ENCODE measurements at places on chromosomes 7 and 10.
A peak's percentile ranks its signal among the peaks of the same experiment; 100 is the strongest.

DNA sequence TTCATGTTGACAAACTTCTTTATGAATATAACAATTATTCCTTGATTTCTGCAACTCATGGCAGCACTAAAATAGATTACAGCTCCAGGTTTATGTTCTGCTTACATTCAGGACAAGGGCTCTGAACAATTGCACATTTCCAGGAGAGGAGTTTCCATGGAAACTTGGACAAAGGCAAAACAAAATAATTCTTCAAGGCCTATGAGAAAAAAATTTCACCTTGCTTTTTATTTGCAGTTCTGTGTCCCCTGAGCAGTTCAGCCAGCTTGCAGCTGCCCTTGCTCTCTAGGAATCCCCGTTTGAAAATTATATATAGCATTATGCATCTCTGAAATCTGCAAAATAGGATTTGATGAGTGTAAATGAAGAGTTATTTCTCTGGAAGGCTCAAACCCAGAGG is 71.7 kb downstream of the ARL4A start:
- no peak for DNase-seq

- DNase-seq = no peak
These were observed 148.2 kb downstream of the KCND2 start for GRCh38 chr7:120421151-120421651.

- DNase-seq = no peak
These were observed 271.4 kb upstream of the POT1 start for GRCh38 chr7:125201002-125201401.

DNA sequence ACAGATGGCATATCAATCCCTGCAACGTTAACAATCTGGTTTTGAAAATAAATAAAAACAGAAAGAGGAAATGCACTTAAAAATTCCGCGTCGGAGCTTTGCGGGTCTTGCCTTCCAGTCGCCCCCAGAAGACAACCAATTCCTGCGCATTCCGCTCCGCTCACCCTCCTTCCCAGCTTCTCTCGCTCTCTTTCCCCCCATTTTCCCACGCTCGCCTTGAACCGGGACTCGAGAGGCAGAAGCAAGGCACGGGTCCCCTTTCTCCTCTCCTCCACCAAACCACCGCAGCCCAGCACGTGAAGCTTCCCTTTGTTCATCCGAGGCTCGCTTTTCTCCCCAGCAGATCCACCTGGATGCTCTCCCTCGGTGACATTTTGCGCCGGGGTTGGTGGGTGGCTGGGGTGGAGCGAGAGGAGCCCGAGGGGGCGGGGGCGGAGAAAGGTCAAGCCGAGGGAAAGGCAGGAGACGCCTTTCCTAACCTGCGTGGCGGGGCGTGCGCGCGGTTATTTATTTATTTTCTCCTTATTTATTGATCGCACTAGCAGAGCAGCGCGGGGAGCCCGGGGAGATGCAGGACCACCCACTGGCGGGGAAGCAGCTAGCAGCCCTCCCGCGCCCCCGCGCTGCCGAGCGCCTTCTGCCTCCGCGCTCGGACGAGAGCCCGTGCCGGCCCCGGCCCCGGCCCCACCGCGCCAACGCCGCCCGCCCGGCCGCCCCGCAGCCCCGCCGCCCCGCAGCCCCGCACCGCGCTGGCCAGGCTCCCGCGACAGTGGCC is at the start of gene KCND2:
Gene KCND2, plus strand, starts transcription at position 475 of the 775 bp plus-strand sequence.
- no peak for DNase-seq

GRCh38 chr10:99443500-99443899 is 13.1 kb upstream of the GOT1 start:
- no peak for DNase-seq

GRCh38 chr7:141598408-141598807 is 47.2 kb downstream of the AGK start:
- DNase-seq = no peak

- no peak for DNase-seq
These were observed 6.7 kb upstream of the FAS start for GRCh38 chr10:88983939-88984338.

- DNase-seq = no peak
These were observed 143.6 kb downstream of the CUBN start for GRCh38 chr10:16986082-16986405.

DNA sequence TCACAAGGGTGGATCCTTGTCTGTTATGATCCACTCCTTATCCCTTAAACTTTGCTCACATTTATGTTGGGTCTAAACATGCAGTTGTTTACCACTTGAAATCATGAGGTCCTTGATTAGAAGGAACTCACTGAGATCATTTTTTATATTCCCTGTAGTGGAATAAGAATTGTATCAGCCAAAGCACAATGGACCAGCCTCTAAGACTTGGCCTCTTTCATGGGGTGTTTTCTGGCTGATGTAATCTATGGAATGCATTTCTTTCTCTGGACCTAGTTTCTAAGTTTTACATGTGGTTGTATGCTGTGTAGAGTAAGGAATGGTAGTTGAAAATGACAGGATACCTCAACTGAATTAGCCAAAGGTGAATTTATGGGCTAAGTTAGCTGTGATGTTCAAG is 376.6 kb downstream of the SORCS3 start:
- no peak for DNase-seq

DNA sequence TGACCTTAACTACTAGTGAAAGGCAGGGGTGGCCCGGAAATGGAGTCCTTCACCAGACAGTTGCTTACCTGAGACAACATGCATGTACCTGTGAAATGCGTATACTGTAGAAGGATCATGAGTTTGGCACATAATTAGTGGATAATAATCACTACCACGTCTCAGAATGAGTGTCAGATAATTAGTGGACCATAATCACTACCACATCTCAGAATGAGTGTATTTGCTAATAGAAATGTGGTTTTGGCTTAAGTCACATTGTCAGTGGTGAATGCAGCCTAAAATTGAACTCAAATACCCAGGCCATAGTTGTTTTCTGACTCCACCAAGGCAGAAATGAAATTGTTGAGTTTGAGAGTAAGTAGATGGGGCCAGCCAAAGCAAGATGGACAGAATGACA is 468.3 kb upstream of the GALNT17 start:
- DNase-seq = no peak

DNA sequence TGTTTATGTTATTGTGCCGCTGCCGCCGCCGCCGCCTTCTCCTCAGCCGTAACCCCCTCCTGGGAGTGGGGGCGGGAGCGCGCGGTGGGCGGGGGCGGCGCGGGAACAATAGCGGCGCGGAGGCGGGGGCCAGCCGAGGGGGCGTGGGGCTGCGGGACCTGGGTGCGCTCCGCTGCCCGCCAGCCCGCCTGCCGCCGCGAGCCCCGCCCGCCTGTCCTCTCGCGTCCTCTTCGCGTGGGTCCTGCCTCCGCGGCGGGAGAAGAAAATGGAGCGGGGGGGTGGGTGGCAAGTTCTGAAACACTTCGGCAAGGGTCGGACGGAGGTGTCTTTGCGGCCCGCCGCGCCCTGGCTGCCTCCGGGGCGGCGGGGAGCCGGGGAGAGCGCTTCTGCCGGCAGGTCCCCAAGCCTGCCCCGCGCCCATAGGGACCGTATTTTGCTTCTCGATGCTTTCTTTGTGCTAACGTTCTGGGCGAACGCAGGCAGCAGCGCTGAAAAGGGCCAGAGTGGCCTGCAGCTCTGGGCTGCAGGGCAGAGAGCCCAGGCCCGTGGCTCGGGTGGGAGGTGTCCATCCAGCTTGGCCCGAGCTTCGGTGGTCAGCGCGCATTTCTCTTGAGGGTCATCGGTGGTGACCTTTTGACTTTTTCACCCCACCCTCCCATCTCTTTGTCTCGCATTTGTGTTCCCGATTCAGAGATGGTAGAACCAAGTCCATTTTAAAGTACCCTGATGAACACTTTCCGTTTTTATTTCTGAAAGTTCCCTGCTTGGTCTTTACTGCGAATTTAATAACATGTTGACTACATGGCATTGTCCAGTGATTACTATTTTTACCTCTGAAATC is 613 bp downstream of the MAPK8 start:
- DNase-seq = peak; percentile 80

GRCh38 chr7:75881436-75882095 is 2.7 kb downstream of the RHBDD2 start:
- no peak for DNase-seq

- DNase-seq = no peak
These were observed 973.0 kb upstream of the GHITM start for GRCh38 chr10:83166344-83166743.

DNA sequence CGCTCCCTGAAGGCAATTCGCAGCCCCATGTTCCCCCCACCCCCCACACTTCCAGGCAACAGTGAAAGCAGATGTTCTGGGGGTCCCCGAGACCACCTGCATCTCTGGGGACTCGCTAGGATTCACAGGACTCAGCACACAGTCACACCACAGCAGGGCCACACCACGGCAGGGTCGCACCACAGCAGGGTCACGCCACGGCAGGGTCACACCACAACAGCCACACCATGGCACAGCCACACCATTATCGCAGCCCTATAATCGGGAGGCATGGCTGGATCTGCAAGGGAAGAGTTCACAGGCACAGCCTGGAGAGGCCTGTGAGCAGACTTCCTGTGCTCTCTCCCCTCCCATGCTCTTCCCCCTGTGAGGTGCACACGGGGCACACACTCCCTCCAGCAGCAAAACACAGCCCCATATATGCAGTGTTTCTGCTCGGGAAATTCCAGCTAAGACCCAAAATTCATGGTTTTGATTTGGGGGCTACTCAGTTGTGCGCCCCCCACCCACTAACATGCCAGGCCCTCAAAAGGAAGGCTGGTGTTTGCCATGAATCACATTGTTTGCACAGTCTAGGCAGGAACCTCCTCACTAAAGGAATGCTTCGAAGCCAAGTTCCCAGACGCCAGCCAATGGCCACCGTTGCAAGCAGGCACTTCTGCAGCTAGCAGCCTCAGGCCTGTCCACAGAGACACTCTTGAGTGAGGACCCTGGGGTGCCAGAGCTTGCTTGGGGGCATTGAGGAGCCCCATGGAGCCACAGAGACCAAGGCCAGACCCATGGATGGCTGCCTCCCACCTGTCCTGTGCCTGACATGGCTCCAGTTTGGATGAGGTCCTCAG is 7.0 kb upstream of the DPYSL4 start:
- DNase-seq = no peak

- DNase-seq = no peak
These were observed 53.6 kb downstream of the KAT6B start for GRCh38 chr10:74880041-74880440.

DNA sequence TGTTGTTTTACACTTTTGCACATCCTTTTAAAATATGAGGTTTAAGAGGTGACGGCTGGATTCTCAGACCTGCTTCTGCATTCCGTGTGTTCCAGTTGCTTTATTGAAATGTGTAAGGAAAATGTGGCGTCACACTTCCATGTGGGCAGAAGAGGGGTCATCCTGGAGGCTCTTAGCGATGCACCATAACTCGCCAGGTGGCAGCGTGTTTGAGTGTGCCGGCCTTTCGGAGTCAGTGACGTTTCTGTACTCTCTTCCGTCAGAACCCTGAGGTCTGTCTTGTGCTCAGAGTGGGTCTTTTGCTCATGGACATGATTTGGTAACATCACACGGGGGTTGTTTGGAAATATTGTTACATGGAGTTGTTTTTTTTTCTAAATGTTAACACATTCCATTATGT is 9.1 kb downstream of the PPP2R2D start:
- no peak for DNase-seq

DNA sequence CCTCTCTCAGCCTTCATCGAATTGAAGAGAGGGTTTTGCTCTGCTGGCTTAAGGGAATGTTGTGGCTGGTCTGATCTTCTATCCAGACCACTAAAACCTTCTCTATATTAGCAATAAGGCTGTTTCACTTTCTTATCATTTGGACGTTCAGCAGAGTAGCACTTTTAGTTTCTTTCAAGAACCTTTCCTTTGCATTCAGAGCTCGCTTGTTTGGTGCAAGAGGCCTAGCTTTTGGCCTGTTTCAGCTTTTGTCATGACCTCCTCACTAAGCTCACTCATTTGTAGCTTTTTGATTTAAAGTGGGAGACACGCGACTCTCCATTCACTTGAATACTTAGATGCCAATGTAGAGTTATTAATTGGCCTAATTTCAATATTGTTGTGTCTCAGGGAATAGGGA is 3.9 kb downstream of the MPP7 start:
- DNase-seq = no peak

GRCh38 chr7:65812281-65812680 is 60.6 kb upstream of the VKORC1L1 start:
- no peak for DNase-seq

- DNase-seq = no peak
These were observed 59.5 kb downstream of the TMEM130 start for GRCh38 chr7:98810153-98810802.

- DNase-seq = no peak
These were observed 104.9 kb upstream of the FOXP2 start for GRCh38 chr7:114309729-114310128.

DNA sequence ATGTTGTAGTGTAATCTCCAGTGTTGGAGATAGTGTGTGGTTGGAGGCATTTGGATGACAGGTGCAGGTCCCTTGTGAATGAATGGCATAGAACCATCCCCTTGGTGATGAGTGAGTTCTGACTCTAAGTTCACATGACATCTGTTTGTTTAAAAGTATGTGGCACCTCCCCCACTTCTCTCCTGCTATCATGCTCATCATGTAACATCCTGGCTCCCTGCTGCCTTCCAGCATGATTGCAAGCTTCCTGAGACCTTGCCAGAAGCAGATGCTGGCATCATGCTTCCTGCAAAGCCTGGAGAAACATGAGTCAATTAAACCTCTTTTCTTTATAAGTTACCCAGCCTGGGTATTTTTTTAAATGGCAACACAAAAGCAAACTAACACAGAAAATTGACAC is 499.0 kb upstream of the SEMA3D start:
- no peak for DNase-seq

DNA sequence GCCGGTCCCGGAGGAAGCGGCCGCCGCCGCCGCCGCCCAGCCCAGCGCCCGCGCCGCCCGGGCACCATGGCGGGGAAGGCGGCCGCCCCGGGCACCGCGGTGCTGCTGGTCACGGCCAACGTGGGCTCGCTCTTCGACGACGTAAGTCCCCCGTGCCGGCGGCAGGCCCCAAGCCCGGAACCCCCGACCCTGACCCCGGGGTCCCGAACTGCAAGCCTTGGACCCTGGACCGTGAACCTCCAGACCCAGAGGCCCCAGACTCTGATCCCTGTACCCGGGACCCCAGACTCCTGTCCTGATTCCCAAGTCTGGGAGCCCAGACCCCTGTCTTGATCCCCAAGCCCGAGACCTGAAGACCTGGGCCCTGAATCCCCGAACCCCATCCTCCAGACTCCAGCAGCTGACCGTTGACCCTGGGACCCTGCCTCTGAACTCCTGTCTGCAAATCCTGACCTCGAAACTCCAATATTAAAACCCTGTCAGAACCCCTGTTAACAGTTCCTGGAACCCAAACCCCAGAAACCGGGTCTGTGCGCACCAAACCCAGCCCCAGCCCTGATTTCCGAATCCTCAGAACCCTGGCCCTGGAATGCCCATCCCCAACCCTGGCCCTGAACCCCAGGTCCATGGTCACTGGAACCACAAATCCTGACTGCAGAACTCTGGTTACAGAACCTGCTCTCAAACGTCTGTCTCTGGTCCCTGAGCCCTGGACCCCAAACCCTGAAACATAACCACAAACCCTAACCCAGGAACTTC is 623 bp downstream of the INPP5A start:
- no peak for DNase-seq

Measured in CD4-positive, alpha-beta T cell treated with Interleukin-21 for 1 hour (primary cell).